ENCODE measurements at places on chromosomes 1 and 21. TPM values are rescaled to one million over a fixed set of nuclear protein-coding genes. Genes with fewer than 3 reads are reported as not detected.

GRCh38 chr1:201740670-201741111 lies 88.3 kb upstream of the IPO9 start:
- H3K4me1 ChIP-seq, result peaks cover 15% of the 10 kb centered on the region
- H3K36me3 ChIP-seq, result no peaks in the 10 kb centered on the region
- DNase-seq, result no peak
- peaks cover 4% of the 10 kb centered on the region for H3K27me3 ChIP-seq
- H3K27ac ChIP-seq, result peak overlapping the region; percentile 79
- H3K4me3 ChIP-seq, result peak overlapping the region; percentile 61

GRCh38 chr21:25649146-25649545 lies 10.1 kb downstream of the JAM2 start:
- DNase-seq, result no peak
- H3K27me3 ChIP-seq, result no peaks in the 10 kb centered on the region
- no peak overlapping the region for H3K4me3 ChIP-seq
- H3K27ac ChIP-seq, result no peak overlapping the region

DNA sequence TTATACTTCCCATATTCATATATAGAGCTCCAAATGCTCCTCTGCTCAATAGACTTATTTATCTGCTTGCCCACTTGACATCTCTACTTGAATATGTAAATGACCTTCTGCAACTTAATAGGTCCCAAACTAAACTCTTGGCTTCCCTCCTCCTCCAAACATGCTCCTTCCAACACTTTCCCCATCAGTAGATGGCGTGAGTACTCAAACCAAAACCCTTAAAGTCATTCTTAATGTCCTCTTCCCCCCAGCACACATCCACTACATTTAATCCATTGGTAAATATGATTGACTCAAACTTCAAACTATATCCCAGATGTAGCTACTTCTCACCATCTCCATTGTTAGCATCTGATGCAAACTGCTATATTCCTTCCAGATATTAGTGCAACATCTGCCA lies 48.5 kb upstream of the PBX1 start:
- H3K27me3 ChIP-seq, result no peaks in the 10 kb centered on the region
- H3K4me1 ChIP-seq, result no peaks in the 10 kb centered on the region
- no peak for DNase-seq
- no peak overlapping the region for H3K27ac ChIP-seq
- no peak overlapping the region for H3K4me3 ChIP-seq
- H3K36me3 ChIP-seq, result no peaks in the 10 kb centered on the region

DNA sequence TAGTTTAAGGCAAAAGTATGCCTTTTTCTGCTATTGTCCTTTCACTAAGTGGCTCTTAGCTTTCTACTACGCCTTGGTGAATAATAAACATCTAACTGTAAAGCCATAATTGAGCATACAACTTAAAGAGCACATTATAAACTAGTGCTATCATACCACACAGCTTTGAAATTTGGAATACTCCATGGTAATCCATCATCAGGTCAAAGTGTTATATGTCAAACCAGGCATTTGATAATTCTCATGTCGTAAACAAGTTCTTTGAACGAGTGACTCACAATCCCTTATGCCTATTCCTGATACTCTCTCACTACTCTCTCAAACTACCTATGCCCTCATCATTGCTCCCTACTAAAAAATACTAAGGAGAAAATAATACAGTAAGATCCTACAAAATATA lies 60.3 kb upstream of the FMN2 start:
- no peak for DNase-seq
- H3K36me3 ChIP-seq, result no peaks in the 10 kb centered on the region
- H3K4me1 ChIP-seq, result no peaks in the 10 kb centered on the region

DNA sequence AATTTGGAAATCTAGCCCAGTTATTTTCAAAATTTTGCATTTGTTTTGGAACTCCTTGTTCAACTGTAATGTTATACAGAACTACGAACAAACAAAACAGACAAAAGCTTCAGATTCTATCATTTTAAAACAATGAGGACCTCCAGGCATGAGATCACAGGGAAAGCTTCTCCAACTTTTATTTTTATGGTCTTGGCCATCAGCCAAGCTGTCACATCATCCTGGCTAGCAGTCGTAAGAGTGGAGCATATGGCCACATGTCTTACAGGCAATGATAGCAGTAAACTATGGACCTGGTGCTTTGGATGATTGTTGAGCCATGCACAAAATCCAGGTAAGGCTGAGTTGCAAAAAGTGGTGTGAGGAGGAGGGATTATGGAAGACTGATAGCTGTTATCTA lies 299.6 kb downstream of the LMX1A start:
- H3K27me3 ChIP-seq, result no peaks in the 10 kb centered on the region
- H3K27ac ChIP-seq, result no peak overlapping the region
- no peaks in the 10 kb centered on the region for H3K36me3 ChIP-seq
- H3K4me3 ChIP-seq, result no peak overlapping the region

DNA sequence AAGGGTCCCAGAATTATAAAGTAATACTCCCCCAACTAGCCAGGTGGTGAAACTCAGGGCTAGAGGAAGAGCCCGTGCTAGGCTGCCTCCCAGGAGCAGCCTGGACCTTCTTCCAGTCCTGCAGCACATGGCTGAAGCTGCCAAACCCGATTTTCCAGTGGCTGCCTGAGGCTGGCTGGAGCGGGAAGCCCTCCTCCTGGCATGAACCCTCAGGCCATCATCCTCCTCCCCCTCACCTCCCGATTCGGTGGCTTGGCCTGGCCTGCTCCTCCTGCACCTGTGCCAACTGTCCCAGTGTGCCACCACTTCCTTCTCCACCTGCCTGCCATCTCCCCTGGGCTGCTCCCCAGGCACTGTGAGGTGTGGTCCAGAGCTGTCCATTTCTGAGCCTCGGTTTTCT lies 3.0 kb upstream of the TSPAN1 start:
- H3K27ac ChIP-seq, result peak overlapping the region; percentile 70
- peaks cover 79% of the 10 kb centered on the region for H3K4me1 ChIP-seq
- no peaks in the 10 kb centered on the region for H3K36me3 ChIP-seq
- DNase-seq, result peak; percentile 49
- no peak overlapping the region for H3K4me3 ChIP-seq

- H3K4me1 ChIP-seq, result peaks cover 90% of the 10 kb centered on the region
- peaks cover 8% of the 10 kb centered on the region for H3K36me3 ChIP-seq
- peak overlapping the region; percentile 99 for H3K27ac ChIP-seq
- H3K27me3 ChIP-seq, result no peaks in the 10 kb centered on the region
- no peak for DNase-seq
These were observed 3.4 kb downstream of the S100A10 start for GRCh38 chr1:151990058-151990855.

GRCh38 chr1:99069146-99069545 lies 64.5 kb upstream of the PLPPR5 start:
- no peak overlapping the region for H3K4me3 ChIP-seq
- H3K27ac ChIP-seq, result no peak overlapping the region
- H3K4me1 ChIP-seq, result no peaks in the 10 kb centered on the region
- no peak for DNase-seq

DNA sequence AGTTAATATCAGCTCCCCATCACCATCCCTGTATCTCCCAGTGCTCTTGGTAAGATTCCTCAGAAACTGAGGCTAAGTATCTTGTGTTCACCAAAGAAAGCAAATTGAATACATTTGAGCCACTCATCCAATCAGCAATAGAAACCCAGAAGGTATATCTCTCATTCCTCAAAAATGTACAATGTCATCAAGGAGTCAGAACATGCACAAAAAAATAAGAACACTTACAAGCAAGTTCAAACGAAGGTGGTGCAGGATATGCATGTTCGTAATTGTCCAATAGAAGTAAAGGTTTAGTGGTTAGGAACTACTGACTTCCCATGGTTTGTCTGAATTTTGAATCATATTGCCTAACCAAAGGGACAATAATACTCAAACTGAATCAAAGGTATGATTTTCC lies 24.3 kb downstream of the RXRG start:
- H3K27me3 ChIP-seq, result no peaks in the 10 kb centered on the region
- DNase-seq, result no peak
- H3K4me1 ChIP-seq, result peaks cover 28% of the 10 kb centered on the region
- H3K4me3 ChIP-seq, result no peak overlapping the region

- H3K27me3 ChIP-seq, result no peaks in the 10 kb centered on the region
- H3K4me3 ChIP-seq, result no peak overlapping the region
- no peaks in the 10 kb centered on the region for H3K36me3 ChIP-seq
- H3K27ac ChIP-seq, result no peak overlapping the region
- DNase-seq, result no peak
These were observed 10.8 kb upstream of the OSBPL9 start for GRCh38 chr1:51605961-51606723.

DNA sequence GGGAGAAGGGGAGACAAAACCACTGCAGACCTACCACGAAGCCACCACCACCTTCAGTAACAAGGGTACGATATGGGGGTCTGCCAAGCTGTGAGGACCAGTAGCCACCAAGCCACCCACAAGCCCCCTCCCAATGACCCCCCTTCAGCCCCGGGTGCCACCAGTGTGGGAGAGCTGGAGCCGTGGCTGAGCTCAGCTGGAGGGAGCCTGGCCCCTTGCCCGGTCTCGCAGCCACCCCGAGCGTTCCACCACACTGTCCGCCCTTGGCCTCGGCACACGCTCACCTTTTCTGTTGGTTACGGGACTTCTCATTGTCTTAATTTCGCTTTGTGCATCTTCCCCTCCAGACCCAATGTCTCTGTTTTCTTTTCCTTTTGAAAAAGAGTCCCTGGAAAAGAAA lies 26.4 kb upstream of the CNTN2 start:
- peaks cover 10% of the 10 kb centered on the region for H3K4me1 ChIP-seq
- no peak overlapping the region for H3K4me3 ChIP-seq
- no peak for DNase-seq
- no peak overlapping the region for H3K27ac ChIP-seq

DNA sequence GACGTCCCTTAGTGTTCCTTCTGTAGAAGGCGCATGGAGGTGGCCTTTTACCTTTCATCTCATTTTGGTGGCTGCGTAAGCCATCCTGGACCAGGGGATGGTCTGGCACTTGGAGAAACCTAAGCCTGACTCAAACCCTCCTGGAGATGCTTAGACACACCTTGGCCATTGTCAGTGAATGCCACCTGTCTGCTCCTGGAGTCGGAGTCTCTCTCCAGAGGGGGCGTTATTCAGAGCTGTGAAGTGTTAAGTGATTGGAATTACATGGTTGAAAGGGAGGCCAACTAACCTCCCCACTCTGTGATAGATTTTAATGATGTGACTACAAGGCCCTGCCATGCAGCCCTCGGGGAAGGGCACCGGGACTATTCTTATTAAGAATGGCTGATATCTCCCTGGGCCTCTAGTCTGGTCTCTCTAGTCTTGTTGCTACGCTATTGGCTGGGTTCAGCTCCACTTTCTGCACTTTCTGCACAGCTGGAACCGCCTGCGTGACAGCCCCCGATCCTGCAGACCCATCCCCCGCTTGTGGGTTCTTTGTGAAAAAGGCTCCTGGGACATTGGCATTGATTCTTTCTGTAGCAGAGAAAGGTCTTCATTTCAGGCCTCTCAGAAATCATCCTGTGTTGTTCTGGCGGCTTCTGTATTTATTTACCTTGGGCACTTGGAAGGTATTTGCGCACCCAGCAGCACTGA lies 4.2 kb downstream of the RASSF5 start:
- no peak for DNase-seq
- H3K27me3 ChIP-seq, result peaks cover 3% of the 10 kb centered on the region
- H3K27ac ChIP-seq, result peak overlapping the region; percentile 82
- H3K36me3 ChIP-seq, result no peaks in the 10 kb centered on the region
- peaks cover 73% of the 10 kb centered on the region for H3K4me1 ChIP-seq

DNA sequence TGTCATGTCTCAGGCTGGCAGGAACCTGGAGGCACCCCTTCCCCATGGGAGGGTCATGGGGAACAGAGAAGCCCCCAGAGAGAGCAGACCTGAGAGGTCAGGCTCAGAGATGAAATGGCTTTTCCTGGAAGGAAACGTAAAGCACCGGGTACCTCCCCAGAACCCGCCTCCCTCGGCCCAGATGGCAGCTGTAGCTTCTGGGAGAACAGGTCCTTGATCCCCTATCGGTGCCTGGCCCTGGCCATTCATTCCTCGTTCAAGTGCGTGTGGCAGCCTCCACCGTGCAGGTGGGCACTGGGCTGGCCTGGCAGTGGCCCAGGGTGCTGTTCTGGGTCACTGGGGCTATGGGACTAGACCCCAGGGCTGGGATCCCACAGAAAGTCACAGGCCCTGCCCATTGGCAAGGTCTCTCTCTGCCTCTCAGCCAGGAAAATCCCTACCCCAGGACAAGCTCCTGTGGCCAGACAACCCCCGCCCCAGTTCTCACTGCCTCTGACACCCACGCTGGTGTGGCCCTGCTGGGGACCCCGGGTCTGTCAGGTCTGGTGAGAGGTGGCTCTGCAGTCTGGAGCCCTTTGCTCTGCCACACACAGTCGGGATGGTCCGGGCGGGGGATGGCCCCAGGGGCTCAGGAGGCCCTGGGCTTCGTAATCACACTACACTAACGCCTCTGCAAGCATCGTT lies 183.2 kb upstream of the VAMP3 start:
- no peaks in the 10 kb centered on the region for H3K4me1 ChIP-seq
- no peaks in the 10 kb centered on the region for H3K36me3 ChIP-seq
- no peaks in the 10 kb centered on the region for H3K27me3 ChIP-seq
- DNase-seq, result no peak
- no peak overlapping the region for H3K27ac ChIP-seq

- no peaks in the 10 kb centered on the region for H3K36me3 ChIP-seq
- H3K4me3 ChIP-seq, result no peak overlapping the region
- no peaks in the 10 kb centered on the region for H3K4me1 ChIP-seq
- no peaks in the 10 kb centered on the region for H3K27me3 ChIP-seq
These were observed 24.3 kb downstream of the IGFN1 start for GRCh38 chr1:201214886-201215285.

DNA sequence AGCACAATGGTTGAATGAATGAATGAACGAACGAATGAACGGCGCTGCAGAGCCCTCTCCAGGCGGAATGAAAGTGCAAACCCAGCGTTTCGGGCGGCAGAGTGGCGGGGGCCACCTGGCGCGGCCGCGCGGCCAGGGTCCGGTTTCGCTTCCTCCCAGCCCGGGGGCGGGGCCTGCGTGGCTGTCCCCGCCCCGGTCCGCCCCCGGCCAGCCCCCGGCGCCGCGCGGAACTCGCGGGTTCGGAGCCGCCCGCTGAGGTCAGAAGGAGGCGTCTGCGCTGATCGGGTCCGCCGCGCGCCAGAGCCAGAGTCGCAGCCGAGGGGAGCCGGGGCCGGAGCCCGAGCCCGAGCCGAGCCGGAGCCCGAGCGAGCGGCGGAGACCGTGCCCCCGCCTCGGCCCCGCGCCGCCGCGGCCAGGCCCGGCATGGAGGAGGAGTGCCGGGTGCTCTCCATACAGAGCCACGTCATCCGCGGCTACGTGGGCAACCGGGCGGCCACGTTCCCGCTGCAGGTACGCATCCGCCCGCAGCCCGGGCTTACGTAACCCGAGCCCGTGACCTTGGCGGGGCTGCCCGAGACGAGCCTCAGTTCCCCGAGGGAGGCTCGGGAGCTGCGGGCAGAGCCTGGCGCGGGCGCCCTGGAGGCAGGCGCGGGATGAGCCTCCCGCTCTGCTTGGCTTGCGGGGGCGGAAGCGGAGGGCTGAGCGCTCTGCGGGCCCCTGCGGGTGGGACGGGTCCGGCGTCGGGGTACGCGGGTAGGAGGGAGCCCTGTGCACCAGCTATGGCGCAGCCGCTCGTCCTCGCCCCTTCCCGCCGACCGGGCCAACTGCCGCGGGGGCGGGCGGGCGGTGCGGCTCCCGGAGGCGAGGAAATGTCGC lies at the start of gene PDXK:
Gene PDXK, plus strand, starts transcription at position 258 of the 876 bp plus-strand sequence. Its CDS starts 166 bp downstream, at position 424.
- peak within 1 kb of the TSS; percentile 97 for H3K27ac ChIP-seq
- H3K4me1 ChIP-seq, result peaks cover 33% of the 10 kb centered on the region
- no peaks in the 10 kb centered on the region for H3K27me3 ChIP-seq
- H3K36me3 ChIP-seq, result peaks cover 5% of the 10 kb centered on the region

NAV1 gene
- 17.9 TPM for total RNA-seq

ARMH1 gene
- 14.0 TPM for total RNA-seq

SLC66A1 gene
- total RNA-seq, result 20.3 TPM

OR11L1 gene
- total RNA-seq, result not detected

CD247 gene
- 5.0 TPM for total RNA-seq

TLCD4 gene
- 1.8 TPM for total RNA-seq

PRDM2 gene
- 42.4 TPM for total RNA-seq

All from upper lobe of left lung (tissue), 6 donors.